Thoracic aorta (tissue), 2 donors: ENCODE measurements at places on chromosomes 2 and 18. TPM values are rescaled to one million over a fixed set of nuclear protein-coding genes. Genes with fewer than 3 reads are reported as not detected.
A peak's percentile ranks its signal among the peaks of the same experiment; 100 is the strongest.

DNA sequence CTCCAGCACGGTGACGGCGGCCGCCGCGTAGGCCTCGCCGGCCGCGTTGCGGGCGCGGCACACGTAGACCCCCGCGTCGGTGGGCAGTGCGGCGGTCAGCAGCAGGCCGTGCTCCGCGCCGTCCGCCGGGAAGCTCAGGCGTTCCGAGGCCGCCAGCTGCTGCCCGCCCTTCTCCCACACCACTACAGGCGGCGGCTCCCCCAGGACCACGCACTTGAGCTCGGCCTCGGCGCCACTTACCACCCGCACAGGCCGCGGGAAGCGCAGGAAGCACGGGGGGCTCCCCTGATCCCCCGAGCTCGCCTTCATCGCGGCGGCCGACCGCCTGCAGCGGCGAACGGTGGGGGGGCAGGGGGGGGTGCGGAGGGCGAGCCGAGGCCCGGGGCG, 422 bp downstream of the OBSL1 start:
- H3K36me3 ChIP-seq: peaks cover 10% of the 10 kb centered on the region
- H3K4me3 ChIP-seq: peak overlapping the region; percentile 89
- DNase-seq: no peak

DNA sequence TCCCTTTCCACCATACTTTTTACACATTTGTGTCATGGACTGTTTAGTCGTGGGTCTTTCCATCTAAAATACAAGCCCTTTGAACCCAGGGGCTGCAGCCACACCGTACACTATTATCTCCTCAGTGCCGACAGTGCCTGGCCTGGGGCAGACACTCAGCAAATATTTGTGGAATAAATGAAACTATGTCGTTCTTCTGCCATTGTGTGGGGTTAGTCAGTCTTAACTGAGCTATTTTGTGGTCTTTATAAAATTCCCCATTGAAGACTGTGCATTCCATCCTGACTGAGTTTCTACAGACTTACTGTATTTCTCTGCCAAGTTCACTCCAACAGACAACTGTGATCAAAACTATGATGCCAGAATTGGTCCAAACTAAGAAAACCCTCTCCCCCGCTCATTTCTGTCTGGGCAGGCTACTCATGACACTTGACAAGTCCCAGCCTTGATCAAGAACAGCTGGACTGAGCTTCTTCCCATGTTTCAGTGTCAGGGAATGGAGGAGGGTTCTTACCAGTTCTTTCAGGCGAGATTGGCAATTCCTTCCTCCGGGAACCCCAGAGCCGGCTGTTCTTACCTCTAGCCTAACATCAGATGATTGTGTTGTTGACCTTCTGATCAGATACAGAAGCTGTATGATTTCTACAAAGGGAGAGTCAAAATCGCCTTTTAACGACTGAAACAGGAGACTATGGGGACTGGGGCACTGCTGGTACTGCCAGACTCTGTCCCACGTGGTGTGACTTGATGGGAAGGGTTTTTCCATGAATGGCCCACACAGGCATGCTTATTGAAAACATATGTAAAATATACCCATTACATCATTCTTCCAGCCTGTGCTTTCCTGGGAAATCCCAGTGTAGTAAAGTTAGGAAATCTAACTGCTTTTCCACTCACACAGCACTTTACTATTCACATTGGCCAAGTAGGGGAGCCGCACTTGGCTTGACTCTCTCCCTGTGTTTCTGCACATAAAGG, 77.4 kb upstream of the NPAS2 start:
- H3K4me3 ChIP-seq: peak overlapping the region; percentile 13
- H3K27me3 ChIP-seq: no peaks in the 10 kb centered on the region
- peaks cover 17% of the 10 kb centered on the region for H3K4me1 ChIP-seq
- no peak overlapping the region for H3K27ac ChIP-seq
- H3K36me3 ChIP-seq: no peaks in the 10 kb centered on the region
- DNase-seq: no peak

DNA sequence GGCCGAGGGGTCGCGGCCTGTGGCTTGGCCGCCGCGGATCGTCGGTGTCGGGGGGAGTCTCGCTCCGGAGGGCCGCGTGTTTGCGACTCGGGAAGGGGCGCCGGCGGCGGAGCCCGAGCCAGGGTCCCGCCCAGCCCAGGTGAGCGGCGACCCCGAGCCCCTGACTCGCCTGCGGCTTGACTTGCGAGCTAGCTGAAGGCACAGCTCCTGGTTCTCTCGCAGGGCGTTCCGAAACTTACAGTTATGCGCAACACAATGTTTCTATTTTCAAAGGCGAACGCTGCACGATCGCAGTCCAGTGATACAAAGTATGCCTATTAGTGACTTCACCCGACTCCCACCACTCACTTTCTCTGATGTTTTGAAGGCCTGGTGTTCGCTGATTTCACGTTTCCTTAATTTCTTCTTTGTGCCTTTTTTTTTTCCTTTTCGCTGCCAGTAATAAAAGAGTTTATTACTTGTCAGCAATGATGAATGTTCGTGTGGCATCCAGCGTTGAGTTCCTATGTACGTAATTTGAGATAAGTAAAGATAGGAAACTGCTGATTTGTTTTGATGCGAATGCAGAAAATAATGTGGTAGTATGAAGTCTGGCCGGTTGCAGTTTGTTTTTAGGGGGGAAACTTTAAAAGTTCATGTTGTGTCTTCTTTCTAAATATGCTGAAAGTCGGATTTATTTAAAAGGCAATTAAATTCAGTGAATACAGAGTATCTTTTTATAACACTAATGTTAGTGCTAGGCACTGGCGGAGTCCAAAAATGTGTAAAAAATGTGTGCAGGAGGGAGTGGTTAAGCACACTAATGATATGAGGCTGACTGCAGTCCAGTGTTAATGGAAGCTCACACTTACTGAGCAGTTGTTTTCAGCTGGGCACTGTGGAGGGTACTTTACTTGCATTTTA, 706 bp downstream of the UBXN2A start:
- peak overlapping the region; percentile 84 for H3K27ac ChIP-seq
- no peak for DNase-seq
- H3K27me3 ChIP-seq: no peaks in the 10 kb centered on the region

DNA sequence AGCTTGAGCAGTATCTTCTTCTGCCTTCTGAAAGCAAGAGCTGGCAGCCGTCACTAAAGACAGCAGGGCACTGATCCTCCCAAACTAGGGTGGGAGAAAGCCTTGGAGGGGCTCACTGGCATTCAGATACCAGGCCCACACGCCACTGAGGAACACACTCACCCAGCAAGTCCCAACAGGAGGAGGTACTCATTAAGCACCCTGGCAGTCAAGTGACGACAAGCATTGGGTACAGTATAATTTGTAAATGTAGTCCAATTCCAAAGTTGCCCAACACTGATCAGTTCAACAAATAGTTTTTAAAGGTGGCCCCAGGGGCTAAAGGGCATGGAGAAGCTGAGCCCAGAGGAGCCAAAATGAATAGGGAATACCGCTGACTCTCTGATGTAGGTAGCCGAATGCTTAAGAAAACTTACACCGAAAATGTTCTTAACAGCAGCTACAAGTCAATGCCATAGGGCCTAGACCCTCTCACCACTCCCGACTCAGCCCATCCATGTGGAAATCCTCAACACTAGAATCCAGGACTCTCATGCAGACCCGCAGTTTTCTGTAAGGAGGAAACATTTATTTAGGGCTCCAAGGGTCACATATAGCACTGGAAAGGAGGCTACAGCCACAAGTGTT, 9.9 kb downstream of the LIMS2 start:
- peaks cover 66% of the 10 kb centered on the region for H3K4me1 ChIP-seq
- no peaks in the 10 kb centered on the region for H3K36me3 ChIP-seq
- H3K4me3 ChIP-seq: peak overlapping the region; percentile 70
- H3K27me3 ChIP-seq: no peaks in the 10 kb centered on the region
- DNase-seq: no peak

DNA sequence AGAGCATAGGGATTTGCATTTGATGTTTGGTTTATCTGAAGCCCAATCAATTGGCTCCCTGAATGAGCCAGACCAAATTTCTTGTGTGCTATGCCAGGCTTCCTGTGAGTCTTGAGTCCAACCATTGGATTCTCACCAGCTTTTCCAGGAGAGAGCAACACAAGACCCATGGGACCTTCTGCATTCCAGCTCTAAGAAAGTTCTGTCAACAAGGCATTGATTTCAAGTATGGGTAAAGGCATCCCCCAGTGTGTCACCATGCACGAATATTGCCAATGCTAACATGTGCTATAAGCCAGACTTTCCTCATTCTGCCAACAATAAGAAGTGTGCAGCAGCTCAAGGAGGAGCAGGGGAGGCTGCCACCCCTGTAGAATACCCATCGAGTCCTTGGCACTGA, 266.6 kb downstream of the ETAA1 start:
- no peaks in the 10 kb centered on the region for H3K27me3 ChIP-seq
- H3K36me3 ChIP-seq: no peaks in the 10 kb centered on the region
- peak overlapping the region; percentile 11 for H3K27ac ChIP-seq

CFLAR gene
- total RNA-seq: 315 TPM

DNA sequence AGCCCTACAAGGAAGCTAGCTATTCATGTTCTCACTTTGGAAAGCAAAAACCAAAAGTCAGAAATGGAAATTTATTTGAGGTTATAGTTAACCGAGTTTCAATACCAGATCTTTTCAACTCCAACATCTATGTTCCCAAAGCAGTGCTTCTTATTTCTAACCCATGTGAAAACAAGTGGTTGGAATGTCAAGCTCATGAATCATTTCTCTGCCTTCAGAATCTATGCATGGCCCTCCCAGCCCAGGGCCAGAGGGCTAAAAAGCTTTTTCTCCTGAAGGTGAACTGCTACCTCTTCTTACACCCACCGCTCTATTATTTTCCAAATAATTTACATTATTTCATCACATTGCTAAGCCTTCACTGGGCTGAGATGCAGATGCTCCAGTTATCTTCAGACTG, 158.4 kb downstream of the SP3 start:
- no peaks in the 10 kb centered on the region for H3K27me3 ChIP-seq
- no peak overlapping the region for H3K4me3 ChIP-seq
- H3K27ac ChIP-seq: no peak overlapping the region
- DNase-seq: no peak
- no peaks in the 10 kb centered on the region for H3K36me3 ChIP-seq
